ENCODE measurements at places on chromosomes 4 and X.

- DNase-seq: no peak
Measured at GRCh38 chr4:97394653-97395052, 748.6 kb downstream of the STPG2 start.

DNA sequence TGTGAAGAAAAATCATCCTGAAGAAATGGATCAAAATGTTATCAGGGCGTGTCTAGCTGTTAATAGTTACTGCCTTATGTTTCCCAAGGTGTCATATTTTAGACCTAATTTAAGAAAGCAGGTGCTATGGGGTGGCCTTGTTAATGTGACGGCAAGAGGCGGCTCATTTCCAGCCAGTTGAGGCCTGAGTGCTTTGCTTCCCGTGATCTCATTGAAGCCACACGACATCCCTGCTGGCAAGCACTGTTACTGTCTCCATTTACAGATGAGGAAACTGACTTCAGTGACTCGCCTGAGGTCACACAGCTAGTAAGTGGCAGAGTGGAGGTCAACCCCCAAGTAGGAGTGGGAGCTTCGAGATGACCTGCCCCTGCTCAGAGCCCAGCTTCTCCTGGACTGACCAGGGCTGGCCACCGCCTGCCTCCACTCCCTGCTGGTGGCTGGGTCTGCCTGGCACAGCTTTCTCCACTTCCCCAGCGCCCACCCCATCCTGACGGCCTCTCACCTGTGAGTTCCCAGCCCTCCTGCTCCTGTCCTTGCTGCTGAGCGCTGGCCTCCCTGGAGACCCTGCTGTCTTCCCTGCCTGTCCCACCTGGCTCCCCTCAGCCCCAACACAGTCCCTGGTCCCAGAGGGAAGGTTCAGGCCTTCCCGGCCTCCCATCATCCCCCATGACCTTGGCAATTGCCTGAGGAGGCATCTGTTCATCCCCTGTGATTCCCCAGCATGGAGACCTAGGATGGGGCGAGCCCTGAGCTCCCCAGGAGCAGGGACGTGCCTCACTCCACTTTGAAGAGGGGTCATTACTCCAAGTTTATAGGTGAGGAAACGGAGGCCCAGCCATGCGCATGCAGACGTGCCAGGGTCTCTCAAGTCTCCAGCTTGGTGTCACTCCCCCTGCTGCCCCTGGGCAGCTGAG, 47.7 kb upstream of the SORCS2 start:
- no peak for DNase-seq

GRCh38 chrX:115584696-115585095, 23.7 kb downstream of the PLS3 start:
- DNase-seq: peak; percentile 58

DNA sequence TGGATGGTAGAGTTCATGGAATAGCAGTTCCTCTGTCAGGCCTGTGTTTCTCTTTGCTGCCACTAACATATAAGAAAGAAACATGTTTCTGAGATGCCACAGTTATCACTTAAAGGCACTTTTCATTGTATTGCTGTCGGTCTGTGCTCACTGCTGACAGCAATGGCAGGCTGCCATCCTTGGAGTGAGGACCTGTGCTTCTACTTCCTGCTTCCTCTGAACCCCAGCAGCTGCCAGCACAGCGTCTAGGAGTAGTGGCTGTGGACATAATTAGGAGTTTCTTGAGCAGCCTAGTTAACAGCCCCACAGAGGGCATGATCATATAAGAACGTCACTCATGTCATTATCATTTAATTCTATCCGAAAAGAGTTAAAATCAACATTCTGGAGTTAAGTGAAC, 30.5 kb downstream of the F11 start:
- no peak for DNase-seq

GRCh38 chr4:33054656-33055196, 2334.6 kb downstream of the PCDH7 start:
- no peak for DNase-seq

- peak; percentile 6 for DNase-seq
Measured at GRCh38 chr4:113476800-113477199, 284.7 kb downstream of the CAMK2D start.

GRCh38 chrX:24375600-24376131, 15.2 kb downstream of the SUPT20HL1 start:
- DNase-seq: no peak

DNA sequence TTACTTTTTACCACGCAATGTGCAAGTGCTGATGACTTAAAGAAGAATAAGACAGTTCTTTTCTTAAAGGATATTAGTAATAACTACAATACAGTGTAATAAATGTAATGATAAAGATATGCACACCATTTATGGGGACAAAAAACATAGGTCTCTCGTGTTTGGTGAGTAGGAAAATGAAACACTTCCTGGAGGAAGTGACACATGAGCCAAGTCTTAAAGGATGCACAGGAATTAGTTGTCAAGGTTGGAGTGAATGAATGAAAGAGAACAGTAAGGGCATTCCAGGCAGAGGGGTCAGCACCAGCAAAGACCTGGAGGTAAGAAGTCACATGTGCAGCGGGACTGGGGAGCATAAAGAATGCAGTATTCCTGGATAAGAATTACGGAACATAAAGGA, 112.7 kb downstream of the SH3RF1 start:
- no peak for DNase-seq

GRCh38 chr4:37765741-37766140, 60.7 kb upstream of the PGM2 start:
- no peak for DNase-seq

DNA sequence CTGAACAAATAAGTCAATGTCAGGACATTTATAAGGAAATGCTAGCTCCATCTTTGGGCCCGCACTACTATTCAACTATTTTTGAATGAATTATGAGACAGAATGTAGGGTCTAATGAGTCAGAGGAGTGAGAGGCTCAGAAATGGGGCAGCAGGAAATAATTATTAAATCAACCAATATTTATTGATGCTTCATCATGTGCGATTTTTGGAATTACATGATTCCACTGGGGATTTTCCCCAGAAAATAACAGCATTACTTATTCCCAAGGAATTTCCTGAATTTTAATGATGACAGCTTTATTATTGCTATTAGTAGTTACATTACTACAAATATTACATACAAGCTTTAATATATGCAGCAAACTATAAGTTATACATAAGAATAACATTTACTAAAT, 49.3 kb upstream of the PHF8 start:
- no peak for DNase-seq

- no peak for DNase-seq
Measured at GRCh38 chr4:147610686-147611085, 6.5 kb upstream of the TMEM184C start.

GRCh38 chrX:39956803-39957394, 140.9 kb downstream of the BCOR start:
- DNase-seq: no peak

- no peak for DNase-seq
Measured at GRCh38 chrX:139825618-139826017, 107.2 kb downstream of the ATP11C start.

DNA sequence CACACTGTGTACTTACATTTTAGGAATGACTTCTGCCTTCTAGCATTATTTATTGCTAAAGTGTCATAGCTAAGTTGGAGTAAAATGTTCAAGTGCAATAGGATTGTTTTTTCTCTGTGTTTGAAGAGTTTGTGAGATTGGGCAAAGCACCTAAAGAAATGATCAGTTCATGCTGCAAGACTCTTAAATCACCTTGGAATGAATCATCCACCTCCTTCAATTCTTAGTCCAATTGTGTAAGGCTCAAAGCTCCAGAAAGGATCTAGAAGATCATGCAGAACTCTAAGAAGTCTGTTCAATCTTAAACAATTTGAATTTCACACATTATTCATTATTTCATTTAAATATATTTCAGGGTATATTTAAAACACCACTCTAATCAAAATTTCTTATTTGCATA, 137.1 kb downstream of the AMELX start:
- no peak for DNase-seq

GRCh38 chrX:150621652-150622051, 53.2 kb downstream of the MTM1 start:
- no peak for DNase-seq

DNA sequence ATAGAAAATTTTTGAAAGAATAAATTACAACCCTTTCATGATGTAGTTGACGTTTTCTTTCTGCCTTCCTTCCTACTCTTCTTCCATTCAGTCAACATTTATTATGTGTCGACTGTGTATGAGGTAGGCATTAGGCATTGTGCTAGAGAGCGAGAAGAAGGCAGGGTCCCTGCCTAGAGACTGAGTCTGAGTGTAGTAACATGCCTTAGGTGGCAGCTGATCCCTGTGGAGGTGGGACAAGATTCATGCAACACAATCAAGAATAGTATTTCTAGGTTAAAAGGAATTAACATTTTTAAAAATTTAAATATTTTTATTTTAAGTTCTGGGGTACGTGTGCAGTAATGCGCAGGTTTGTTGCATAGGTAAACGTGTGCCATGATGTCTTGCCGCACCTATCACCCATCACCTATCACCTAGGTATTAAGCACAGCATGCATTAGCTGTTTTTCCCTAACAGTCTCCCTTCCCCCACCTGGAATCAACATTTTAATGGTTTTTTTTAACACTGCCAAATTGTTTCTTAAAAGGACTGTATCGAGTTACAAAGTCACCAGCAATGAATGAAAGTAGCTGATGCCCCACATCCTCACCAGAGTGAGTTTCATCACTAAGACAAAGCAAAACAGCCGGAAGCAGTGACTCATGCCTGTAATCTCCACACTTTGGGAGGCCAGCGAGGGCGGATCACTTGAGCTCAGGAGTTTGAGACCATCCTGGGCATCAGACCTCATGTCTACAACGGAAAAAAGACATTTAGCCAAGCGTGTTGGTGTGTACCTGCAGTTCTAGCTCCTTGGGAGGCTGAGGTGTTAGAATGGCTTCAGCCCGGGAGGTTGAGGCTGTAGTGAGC, 84.0 kb downstream of the WWC2 start:
- peak; percentile 70 for DNase-seq

Data from HCEC 1CT (cell line).